ENCODE measurements at places on chromosomes 12 and 14.
A peak's percentile ranks its signal among the peaks of the same experiment; 100 is the strongest.

- no peak for DNase-seq
Observed at GRCh38 chr12:50387972-50388478, 8.4 kb downstream of the FAM186A start.

GRCh38 chr14:28272270-28272669, 494.3 kb upstream of the FOXG1 start:
- DNase-seq, result no peak

DNA sequence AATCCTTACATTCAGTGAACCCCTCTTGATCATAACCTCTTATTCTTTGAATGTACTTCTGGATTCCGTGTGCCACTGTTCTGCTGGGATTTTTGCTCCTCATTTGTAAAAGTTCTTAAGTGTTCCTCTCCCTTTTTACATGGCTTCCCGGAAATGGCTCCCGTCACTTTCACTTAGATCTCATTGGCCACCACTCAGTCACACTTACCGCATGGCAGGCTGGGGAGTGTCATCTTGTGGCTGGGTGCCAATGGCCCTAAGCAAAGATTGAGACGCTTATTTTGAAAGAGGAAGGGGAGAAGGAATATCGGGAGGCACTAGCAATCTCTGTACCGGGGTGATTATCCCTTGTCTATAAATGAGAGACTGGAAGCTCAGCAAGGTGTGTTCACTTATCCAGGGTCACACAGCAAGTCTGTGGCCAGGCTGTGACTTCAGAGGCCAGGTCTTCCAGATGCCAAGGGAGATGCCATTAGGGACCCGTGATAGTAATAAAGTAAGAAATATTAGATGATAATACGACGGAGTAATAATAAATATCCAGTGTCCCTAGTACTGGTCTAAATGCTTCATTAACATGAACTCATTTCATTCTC, 68.8 kb downstream of the RNFT2 start:
- no peak for DNase-seq

DNA sequence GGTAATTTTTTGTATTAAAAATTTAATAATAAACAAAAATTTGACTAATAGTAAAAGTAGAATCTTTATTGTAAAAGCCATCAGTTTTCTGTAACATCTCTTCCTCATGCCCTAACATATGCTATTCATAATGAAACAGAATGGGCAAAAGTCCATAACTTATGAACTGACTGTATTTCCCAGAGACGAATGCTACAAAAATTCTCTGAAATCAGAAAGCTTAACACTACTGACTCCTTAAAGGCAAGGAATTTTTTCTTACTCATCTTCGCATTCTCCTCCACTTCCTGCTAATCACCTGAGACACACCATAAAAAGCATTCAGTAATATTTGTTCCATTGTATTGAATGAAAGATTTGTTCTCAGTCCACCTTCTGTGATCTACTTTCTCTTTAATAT, 17.6 kb downstream of the MON2 start:
- DNase-seq, result no peak

GRCh38 chr12:45775465-45775864, 46.0 kb downstream of the ARID2 start:
- DNase-seq, result no peak

- DNase-seq, result no peak
Observed at GRCh38 chr14:75402867-75403413, 24.9 kb upstream of the JDP2 start.

GRCh38 chr14:35380794-35381193, 23.8 kb downstream of the NFKBIA start:
- DNase-seq, result peak; percentile 6

- DNase-seq, result no peak
Observed at GRCh38 chr14:69882915-69883314, 3.7 kb downstream of the SMOC1 start.

GRCh38 chr12:131826097-131826928, 1.9 kb upstream of the MMP17 start:
- DNase-seq, result no peak

DNA sequence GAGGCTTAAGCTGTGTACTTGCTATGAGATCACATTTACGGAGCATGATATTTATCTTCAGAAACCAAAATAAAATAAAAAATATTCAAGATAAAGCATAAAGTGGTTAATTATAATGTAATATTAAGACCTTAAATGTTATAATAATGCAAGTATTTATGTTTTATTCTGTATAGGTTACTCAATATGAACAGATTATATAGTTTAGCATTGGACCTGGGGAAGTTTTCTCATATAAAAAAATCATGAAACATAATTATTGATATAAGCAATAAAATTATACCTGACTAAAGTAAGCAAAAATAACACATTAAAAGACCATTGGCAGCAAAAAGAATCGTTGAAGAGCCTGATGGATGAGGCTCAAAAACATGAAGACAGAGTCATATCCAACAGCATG, 516.2 kb downstream of the SLC16A7 start:
- no peak for DNase-seq

DNA sequence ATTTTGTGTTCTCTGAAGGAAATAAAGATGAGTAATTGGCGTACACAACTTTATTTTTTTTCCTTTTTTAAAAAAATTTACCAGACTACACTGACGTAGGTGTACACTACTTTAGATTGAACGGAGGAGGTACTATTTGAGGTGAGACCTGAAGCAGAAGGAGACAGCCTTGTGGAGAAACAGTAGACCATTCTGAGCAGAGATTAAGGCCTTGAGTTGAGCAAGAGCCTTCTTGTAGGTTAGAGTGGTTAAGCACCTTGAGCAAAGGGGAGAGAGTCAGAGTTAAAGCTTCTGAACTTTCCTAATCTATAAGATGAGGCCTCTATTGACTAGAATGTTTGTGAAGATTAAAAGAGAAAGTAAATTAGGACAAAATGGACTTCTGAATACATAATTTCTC, 2.5 kb downstream of the LEMD3 start:
- DNase-seq, result no peak

DNA sequence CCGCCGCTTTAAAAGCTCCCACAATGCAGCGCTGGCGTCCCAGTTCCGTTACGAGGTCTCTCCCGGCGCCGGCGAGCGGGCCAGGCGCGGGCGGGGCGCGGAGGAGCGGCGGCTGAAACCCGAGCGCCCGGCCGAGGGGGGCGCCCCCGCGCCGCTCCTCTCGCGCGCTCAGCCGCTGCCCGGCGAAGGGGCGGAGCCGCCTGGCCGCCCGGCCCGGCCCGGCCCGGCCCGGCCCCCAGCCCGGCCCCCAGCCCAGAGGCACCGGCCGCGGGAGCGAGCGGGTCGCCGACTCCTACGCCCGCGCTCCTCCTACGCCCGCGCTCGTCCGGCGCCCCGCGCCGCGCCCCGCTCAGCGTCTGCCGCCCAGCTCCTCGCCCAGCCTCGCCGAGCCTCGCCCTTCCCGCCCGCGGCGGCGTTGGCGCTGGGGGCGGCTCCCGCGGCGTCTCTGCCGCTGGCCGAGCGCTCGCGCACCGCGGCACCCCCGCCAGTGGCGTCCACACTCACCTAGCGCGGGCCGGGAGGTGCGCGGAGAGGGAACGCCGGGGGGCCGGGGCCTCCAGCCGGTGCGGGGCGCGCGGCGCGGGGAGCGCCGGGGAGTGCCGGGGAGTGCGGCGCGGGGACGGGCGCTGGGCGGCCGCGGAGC, at the start of gene RASSF8:
RASSF8 (plus strand) TSS at position 255 of the 643 bp plus-strand sequence. CDS start 96,662 bp downstream, outside the sequence.
- peak; percentile 87 for DNase-seq

DNA sequence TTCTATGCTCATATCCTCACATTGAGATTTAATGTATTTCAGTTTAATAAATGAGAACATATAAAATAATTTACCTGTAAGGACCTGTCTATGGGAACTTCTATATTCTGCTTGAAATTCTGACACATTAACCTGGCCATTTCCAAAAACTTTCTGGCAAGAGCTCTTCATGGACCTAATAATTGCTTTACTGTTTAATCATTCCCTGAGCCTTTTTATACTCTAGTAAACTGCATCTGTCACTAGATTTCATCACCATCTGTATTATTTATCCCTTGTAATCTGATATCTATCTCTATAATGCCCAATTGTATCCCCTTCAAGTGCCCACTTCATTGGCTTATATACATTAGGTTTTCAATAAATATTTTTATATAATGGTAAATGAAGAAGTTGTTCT, 327.7 kb downstream of the RAD51B start:
- DNase-seq, result no peak

DNA sequence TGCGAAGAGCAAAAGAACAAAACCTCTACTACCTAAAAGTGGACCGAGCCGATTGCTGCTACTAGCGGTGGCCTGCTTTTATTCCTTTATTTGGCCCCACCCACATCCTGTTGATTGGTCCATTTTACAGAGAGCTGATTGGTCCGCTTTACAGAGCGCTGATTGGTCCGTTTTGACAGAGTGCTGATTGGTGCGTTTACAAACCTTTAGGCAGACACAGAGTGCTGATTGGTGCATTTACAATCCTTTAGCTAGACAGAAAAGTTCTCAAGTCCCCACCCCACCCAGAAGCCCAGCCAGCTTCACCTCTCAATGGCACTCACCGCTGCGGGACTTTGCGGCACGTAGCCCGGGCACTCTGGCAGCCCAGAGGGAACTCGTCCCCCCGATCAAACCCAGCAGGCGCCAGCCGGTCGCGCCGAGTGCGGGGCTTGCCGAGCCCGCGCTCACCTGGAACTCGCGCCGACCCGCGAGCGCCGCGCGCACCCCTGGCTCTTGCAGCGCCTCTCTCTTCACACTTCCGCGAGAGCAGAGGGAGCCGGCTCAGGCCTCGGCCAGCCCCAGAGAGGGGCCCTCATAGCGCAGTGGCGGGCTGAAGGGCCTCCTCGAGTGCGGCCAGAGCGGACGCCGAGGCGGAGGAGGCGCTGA, 8.7 kb upstream of the FGD4 start:
- peak; percentile 47 for DNase-seq

DNA sequence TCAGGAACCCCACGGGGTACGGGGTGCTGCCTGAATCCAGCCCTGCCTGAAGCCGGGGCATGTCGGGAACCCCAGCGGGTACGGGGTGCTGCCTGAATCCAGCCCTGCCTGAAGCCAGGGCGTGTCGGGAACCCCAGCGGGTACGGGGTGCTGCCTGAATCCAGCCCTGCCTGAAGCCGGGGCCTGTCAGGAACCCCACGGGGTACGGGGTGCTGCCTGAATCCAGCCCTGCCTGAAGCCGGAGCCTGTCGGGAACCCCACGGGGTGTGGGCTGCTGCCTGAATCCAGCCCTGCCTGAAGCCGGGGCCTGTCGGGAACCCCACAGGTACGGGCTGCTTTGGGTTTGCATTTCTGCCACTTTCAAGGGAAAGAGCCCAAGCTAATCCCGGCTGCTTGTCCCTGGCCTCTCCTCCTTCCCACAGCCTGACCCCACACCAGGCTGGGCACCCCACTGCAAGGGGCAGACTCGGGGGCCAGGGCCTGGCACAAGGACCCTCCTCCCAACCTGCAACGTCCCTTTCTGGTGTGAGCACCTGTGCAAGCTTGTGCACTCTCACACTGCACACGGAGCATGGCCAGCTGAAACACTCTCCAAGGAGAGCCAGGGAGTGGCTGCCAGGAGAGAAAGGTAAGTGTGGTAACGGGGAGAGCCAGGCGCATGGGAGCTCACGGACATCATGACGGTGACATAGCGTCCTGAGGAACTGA, 5.6 kb upstream of the FBRSL1 start:
- peak; percentile 20 for DNase-seq

DNA sequence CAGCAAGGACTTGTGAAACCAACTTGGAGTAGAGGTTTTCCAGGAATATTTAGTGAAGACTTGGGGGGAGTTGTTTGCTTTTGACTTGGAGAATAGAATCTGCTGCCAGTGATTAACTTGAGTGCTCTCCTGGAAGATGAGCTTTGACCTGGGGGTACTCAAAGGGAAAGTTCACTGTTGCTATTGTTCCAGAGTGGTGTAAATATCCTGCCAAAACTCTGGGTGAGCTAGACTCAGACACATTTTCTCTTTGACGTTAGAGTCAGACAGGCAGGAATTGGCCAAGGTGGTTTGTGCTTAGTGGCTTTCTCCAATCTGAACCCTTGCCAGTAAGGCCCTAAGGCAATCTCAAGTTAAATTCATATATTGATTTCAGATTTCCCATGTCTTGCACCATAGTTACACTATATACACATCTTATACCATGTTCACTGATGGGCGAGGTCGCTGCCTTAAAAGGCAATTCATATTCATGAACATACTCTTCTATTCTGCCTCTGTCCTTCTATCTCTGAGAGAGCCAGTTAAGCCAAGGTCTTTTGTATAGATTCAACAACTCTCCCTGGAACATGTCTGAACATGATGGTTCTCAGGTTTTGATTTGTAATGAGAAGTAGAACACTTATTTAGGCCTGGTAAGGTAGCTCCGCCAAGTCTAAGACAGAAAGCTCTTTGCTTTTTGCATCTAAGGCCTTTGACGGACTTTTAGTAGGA, 204.6 kb upstream of the SLC38A2 start:
- DNase-seq, result no peak

GRCh38 chr12:126974779-126975178, 1292.2 kb upstream of the TMEM132C start:
- no peak for DNase-seq

- DNase-seq, result no peak
Observed at GRCh38 chr12:69062621-69063237, 129.8 kb upstream of the CPM start.

GRCh38 chr14:102209224-102209966, 69.7 kb downstream of the WDR20 start:
- no peak for DNase-seq

DNA sequence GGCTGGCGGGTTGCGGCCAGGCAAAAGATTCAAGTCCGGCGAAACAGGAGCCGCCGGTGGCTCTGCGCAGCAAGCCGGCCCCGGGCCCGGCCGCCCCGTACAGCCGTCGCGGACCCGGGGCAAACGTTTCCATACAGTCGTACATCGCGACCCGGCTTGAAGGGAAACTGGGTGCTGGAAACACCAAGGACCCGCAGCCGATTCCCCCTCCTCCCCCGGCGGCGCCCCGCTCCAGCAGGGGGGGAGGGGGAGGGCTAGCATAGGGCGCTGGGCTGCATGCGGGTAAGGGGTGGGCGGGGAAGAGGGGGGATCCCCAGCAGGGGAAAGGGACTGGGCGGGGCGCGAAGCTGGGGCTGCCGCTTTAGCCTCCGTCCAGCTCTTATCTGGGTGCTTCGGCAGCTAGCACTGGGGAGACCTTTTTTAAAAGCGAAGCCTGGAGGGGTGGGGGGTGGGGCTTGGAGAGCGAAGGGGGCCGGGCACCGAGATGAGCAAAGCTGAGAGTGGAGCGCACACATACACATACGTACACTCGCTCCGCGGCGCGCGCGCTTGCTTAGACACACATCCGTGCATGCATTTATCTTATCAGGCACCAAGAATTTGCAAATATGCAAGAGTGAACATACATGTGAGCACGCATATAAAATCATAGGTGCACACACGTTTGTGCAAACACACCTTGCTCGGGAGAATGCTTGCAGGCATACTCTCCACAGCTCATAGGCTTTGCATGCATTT, 11.9 kb downstream of the RARG start:
- DNase-seq, result peak; percentile 89

- DNase-seq, result no peak
Observed at GRCh38 chr14:35395283-35395682, 9.3 kb downstream of the NFKBIA start.

- no peak for DNase-seq
Observed at GRCh38 chr12:50862316-50862715, 19.6 kb downstream of the TMPRSS12 start.
